ENCODE measurements at places on chromosomes 2 and 18.

GRCh38 chr18:61203151-61203550 lies 130.1 kb upstream of the CDH20 start:
- peak; percentile 1 for DNase-seq

- no peak for DNase-seq
These were observed 251.1 kb downstream of the CYP26B1 start for GRCh38 chr2:71896385-71897136.

DNA sequence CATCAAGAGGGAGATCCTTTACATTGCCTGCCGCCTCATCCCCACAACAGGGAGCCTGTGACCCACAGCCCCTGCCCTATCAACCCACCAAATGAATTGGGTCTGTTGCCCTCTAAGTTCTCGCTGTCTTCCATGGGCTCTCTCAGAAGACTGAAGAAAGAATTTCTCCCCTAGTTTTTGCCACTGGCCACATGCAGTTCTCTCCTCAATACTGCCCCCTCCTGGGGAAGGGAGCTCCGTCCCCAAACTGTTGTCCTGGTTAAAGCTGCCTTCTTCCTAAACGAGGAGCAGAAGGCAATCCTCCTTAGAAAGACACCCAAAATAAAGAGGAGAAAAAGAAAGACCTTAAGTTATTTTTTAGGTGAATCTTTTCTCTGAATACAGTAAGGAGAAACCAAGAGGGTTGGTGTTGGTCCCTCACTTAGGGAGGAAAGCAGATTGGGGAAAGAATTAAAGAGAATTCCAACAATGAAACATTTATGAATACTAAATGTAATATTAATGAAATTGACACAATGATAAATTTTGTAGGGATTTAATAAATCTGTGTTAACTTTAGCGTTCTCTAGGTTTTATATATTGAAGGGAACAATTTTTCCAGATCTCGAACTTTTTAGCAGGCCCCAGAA lies 31.1 kb upstream of the SATB2 start:
- DNase-seq: peak; percentile 62

DNA sequence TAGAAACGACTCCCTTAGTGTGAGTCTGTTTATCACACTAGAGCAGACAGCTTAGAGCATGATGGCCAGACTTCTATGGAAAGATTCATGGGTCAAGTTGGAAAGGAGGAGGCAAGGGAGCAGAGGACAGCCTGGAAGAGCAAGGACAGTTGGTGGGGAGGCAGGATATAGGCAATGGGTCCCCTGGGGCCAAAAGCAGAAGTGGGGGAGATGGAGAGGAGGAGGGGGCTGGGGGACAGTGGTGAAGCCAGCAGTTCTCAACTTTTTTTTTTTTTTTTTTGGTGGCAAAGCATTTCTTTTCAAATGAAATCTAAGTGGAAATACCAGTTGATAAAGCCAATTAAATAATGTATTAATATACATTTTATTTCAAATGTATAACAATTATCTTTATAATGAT lies 197.9 kb downstream of the HRH4 start:
- DNase-seq: no peak

DNA sequence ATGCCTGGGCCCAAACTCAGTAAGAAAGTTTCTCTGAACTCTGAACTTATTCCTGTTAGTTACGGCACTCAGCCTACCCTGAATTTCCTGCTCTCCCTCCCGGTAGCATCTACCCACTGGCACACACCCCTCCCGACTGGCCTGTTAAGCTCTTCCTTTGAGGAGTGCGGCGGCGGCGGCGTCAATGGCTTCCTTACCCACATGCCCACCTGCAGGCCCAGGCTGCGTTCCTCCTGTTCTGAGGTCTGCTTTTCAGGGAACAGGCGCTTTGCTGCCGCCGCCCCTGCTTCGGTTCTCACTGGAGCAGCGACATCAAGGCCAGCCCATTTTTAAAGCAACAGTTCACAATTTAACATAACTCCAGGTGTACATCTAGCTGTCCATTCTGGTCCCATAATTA lies 432.4 kb downstream of the DCDC2C start:
- peak; percentile 51 for DNase-seq

- no peak for DNase-seq
These were observed 171.2 kb downstream of the ACOXL start for GRCh38 chr2:110903548-110903947.

All from urothelium cell line (cell line).